ENCODE measurements at places on chromosomes 11 and 22.

DNA sequence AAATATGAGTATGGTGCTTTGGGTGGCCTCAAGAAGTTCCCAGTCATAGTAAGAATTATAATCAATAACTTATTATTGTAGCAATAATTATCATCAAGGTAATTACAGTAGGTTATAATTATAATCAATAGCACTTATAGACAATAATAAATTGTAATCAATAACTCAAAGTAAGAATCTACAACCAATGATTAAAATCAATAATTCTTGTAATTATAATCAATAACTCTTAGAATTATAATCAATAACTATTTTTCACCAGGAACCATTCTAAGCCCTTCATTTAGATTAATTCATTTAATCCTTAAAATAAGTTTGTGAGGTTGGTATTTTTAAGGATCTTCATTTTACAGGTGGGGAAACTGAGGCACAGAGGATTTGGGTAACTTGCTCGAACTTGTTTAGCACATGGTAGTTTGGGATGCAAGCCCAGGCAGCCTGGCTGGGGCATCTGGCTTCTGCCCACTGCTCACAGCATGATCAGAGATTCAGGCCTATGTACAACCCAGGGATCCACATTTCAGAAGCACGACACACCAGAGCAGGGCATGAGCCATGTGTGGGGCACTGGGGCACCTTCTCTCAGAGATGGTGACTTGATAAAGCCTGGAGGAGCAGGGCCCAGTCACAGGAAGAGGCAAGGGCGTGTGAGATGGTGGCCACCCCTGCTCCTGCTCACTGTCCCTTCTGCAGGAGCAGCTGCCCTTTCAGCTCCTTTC lies 46.6 kb downstream of the SLC1A2 start:
- no peak for DNase-seq

GRCh38 chr11:72947229-72947628 lies 133.0 kb downstream of the ATG16L2 start:
- no peak for DNase-seq

DNA sequence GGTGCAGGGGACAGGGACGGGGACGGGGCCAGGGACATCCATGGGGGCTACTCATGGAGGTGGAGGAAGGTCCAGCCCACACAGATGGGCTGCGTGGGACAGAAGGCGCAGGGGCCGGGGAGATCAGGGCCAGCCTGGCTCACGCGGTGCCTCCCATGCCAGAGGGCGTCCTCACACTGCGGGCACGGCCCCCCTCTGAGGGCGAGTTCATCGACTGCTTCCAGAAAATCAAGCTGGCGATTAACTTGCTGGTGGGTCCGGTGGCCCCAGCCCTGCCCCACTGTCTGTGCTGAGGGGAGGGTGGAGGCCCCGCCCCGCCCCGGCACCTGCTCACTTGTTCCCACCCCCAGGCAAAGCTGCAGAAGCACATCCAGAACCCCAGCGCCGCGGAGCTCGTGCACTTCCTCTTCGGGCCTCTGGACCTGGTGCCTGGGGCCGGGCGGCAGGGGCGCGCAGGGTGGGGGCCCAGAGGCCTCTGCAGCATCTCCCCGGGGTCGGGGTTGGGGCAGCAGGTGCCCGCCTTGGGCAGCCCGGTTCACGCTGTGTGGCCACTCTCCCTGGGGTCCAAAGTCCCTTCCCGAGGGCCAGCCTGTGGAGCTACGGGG lies 15.8 kb downstream of the EPS8L2 start:
- no peak for DNase-seq

GRCh38 chr11:75597636-75598035 lies 35.6 kb downstream of the SERPINH1 start:
- peak; percentile 25 for DNase-seq

DNA sequence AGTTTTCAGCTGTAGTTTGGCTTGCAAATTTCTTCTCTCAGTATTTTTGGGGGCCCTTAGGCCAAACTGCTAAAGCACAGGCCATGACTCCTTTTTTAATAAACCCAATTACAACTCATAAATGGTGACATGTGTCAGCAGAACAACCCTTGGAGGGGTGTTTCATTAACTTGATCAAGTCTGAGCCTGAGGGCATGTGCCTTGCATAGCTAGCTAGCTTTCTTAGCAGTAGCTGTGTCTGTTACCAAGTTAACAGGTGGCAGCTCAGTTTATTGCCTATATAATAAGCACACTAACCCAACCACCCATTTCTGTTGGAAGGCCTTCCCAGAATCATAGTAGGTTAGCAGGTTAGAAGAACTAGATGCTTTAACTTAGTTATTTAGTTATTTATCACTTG lies 950.3 kb upstream of the CCDC90B start:
- DNase-seq: no peak

DNA sequence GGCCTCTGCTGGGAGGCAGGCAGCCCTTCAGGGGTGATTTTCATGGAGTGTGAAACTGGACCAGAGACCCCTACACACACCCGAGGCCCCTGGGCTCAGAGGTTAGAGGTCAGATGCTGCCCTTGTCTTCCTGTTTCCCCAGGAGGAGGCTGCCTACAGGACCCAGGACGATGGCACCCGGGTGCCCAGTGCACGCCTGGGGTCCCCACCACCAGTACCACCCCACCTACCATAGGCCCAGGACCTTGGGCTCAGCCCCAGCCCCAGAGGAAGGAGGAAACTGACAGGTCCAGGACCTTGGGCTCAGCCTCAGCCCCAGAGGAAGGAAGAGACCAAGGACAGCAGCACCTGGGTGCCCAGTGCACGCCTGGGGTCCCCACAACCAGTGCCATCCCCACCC lies 79.2 kb downstream of the BRD1 start:
- DNase-seq: no peak

GRCh38 chr22:20803696-20804324 lies 29.9 kb downstream of the SERPIND1 start:
- DNase-seq: peak; percentile 58

Measured in dermis microvascular lymphatic vessel endothelial cell (primary cell).